ENCODE measurements at places on chromosomes 3 and 15. TPM values are rescaled to one million over a fixed set of nuclear protein-coding genes. Genes with fewer than 3 reads are reported as not detected.

DNA sequence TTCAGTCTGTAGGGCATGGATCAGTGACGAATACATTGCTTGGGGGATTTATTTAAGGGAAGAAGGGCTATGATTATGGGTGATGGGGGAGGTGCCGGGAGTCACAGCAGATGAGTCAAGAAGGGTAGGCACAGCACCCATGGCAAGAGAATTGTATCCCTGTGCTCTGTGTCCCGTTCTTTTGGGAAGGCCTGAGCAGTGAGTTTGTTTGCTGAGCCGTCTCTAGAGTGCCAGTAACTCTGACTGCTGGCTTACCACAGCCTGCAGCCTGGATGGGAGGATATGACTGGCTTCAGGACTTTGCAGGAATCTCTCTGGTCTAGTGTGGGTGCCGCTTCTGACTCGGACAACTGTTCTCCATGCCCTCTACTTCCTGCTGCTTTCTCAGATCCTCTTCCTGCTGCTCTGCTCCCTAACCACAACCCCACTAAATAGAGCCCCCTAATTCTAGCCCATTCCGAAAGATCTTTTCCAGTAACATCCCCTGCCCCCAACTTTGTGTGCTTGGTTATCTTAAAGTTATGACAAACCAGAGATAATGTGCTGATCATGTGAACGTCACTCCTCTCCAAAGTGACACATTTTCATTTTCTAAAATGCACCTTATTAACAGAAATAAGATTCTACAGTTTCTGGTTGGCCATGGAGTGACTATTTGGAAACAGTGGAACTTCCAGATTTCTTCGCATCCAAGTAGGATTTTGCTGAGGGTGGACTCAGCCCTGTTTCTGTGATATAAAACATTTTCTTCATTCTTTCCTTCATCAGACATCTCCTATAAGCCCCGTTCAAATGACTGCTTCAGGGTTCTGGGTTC, 239.0 kb downstream of the SLCO3A1 start:
- no peaks in the 10 kb centered on the region for H3K27me3 ChIP-seq
- H3K36me3 ChIP-seq: peaks cover 11% of the 10 kb centered on the region

GRCh38 chr3:151561878-151562277, 101.0 kb upstream of the IGSF10 start:
- peaks cover 3% of the 10 kb centered on the region for H3K27me3 ChIP-seq
- H3K27ac ChIP-seq: no peak overlapping the region
- no peak for DNase-seq
- H3K36me3 ChIP-seq: no peaks in the 10 kb centered on the region

DNA sequence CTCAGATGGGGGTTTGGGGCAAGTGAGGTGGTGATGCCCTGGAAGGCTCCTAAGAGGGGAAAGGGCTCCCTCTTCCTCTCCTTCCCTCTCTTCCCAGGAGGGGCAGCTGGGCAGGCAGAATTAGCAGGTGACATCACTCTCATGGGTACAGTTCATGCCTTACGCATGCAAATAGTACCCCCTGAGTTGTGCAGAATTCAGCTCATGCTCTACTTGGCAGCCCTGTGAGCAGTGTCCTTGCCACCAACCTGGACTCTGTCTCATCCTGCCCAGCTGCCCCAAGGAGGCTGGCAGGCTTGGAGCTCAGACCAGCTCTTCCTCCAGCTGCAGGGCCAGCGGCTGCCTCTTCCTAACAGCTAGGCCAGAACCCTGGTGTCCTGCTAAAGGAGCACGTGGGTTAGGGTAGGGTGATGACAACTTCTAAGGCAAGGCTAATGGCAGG, 3.3 kb downstream of the CHAC1 start:
- H3K4me3 ChIP-seq: no peak overlapping the region
- no peak for DNase-seq
- no peaks in the 10 kb centered on the region for H3K27me3 ChIP-seq
- peaks cover 4% of the 10 kb centered on the region for H3K36me3 ChIP-seq
- H3K4me1 ChIP-seq: peaks cover 29% of the 10 kb centered on the region

PLA2G4D gene
- not detected for total RNA-seq

NR2E3 gene
- not detected for total RNA-seq

DUOX1 gene
- total RNA-seq: not detected

Data from activated CD8-positive, alpha-beta memory T cell treated with anti-CD3 and anti-CD28 coated beads, Interleukin-2, amount 10 ng/mL, durations not matched to agents 7 days and 5 days (primary cell).